ENCODE measurements at places on chromosomes 2 and 18.

DNA sequence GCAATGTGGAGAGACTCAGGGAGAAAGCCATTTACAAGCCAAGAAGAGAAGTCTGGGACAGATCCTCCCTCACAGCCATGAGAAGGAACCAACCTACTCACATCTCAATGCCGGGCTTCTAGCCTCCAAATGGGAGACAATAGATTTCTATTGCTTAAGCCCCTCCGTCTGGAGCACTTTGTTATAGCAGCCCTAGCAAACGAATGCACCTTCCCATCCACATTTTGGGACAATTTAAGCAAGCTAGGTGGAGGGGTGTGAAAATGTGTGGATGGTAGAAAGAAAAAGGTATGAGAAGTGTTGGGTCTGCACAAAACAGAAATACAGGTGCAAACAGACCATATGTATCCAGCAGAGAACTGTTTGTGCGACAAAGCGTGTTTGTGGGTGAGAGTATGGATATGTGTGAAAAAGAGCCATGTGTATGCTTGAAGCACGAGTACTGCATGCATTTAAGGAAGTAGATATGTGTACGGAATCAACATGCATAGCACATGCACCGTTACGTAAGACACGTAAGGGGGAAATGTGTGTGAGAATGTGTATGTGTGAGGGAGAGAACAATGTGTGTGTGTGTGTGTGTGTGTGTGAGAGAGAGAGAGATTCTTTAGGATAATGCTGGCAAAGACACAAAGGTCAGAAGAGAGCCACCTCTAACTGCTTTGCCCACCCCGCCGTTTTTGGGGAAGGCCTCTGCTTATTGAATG lies 13.1 kb upstream of the E2F6 start:
- DNase-seq = no peak

GRCh38 chr2:146734042-146734820 lies 1110.6 kb upstream of the ACVR2A start:
- peak; percentile 70 for DNase-seq

DNA sequence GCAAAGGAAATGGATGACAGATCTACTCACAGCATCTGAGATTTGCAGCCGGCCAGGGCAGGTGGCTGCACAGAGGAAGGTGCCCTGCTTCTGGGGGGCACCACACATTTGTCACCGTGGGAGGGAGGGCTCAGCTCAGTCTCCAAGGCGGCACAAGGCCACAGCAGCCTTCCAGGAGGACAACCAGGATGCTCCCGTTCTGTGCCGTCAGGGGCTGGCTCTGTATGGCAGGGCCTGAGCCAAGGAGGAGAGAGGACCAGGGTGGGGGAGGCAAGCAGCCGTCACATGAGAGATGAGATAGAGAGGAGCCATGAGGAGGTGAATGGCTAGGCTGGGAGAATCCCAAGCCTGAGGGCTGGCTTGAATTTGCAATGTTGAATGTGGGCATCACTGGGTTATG lies 4.6 kb upstream of the BOK start:
- DNase-seq = no peak

DNA sequence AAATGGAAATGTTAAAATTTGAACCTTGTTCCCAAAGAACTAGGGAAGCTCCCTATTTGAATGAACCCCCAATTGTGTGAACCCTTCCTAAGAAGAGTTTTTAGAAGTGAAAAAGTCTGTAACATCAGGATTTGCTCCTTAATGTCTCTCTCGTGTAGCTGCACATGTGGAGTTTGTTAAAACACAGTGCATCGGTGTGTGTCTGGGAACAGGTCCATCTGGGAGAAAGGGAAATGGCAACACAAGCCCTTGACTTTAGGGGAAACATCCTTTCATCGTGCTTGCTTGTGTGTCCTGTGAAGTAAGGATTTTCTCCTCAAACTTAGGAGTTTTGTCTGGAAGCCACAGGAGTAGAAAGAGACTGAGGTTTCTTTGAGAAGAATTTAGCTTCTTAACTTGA lies 203.9 kb downstream of the PRKCE start:
- DNase-seq = no peak

DNA sequence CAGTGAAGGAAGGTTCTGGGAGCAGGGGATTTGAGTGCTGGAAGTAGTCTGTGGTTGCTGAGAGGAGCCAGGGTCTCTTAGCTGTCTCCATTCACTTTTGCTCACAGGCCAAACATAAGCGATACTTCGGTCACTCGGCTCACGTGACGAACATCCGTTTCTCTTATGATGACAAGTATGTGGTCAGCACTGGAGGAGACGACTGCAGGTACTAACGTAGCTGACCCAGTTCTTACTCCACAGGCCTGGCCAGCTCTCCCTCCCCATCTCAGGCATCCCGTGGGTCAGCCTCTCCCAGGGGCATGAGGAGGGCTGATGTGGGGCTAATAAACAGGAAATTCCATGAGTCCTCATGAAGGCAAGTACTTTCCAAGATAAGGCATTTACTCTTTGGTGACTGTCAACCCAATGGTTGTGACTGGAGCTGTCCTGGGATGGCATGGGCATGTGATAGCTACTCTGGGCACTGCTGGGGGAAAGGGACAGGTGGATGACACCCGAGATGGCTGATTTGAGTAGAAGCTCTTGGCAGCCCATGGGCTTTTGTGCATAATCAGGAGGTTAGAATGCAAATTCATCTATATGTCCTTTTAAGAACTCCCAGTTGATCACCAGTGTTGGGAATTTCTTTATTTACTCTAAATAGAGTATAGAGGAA lies 81.6 kb downstream of the RTN4 start:
- DNase-seq = no peak

DNA sequence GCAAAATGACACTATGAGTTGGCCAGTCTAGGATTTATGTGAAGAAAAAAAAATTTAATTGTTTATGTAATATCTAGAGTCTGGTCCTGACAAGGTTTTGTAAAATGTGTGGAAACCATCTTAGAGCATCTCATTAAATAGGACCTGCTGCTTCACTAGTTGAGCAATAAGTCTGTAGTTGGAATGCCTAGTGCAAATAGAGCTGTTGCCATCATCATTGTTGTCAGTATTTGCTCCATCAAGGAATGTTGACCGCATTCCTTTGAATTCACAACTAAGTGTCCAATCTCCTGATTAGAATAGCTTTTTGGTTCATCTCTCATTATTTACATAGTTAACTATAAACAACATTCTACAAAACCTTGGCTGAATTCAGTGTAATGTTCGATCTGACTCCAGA lies 32.2 kb upstream of the RPE start:
- no peak for DNase-seq

DNA sequence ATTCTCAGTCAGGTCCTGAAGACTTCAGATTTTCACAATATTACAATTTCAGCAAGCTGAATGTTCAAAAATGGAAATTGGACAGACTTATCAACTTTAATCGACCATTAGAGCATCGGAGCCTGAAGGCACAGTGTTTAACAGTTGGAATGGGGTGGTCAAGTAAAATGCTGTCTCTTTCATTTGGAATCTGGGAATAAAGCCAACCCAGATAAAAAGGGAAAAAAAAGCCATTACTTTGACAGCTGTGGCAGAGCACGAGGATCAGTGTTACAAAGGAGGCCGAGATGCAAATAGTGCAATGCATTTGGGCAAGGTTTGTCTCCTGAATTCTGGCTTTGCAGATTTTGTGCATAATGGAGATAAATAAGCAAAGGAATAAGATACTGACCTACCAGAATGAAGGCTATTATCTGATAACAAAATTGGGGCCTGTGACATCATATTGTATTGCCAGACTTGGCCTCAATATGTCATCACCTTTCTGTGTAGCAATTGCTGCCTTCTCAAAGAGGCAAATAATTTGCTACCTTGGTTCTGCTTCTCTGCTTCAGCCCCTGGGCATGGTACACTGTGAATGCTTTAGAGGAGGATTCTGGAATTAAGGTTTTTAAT lies 277.5 kb upstream of the KLHL29 start:
- DNase-seq = no peak

GRCh38 chr2:220775856-220776488 lies 796.1 kb downstream of the EPHA4 start:
- DNase-seq = no peak

GRCh38 chr2:235494716-235495372 lies 1.0 kb downstream of the AGAP1 start:
- no peak for DNase-seq

- DNase-seq = no peak
Observed at GRCh38 chr2:136323195-136323594, 205.2 kb upstream of the CXCR4 start.

DNA sequence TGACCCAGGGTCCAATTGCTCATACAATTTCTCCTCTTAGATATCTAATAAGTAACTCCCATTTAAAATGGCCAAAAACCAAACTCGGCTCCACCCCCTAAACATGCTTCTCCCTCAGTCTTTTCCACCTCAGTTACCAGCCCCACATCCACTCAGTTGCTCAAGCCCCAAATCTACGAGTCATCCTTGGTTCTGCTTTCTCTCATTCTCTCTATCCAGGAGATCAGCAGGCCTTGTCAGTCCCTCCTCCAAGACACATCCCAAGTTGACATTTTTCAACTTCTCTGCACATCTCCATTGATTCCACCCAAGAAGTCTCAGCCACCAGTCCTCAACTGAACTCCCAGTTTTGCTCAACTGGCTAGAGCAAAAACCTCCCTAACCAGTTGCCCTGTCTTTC lies 40.5 kb upstream of the RTN4 start:
- peak; percentile 73 for DNase-seq

- DNase-seq = no peak
Observed at GRCh38 chr18:29840089-29840488, 1202.5 kb downstream of the DSC3 start.

DNA sequence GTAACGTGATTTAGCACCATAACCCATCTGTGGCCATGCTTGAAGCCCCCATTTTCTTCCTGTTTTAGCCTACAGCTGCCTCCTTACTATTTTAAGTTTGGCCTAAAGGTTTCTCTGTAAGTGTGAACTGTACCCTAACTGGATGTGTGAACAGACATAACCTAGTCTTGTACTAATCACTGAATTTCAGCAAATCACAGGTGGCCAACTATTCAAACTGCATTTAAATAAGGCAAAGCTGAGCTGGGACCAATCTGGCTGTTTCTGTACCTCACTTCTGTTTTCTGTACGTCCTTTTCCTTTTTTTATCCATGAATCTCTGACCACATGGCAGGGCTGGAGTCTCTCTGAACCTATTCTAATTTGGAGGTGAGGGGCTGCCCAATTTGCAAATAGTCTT lies 452.7 kb upstream of the HS6ST1 start:
- no peak for DNase-seq

DNA sequence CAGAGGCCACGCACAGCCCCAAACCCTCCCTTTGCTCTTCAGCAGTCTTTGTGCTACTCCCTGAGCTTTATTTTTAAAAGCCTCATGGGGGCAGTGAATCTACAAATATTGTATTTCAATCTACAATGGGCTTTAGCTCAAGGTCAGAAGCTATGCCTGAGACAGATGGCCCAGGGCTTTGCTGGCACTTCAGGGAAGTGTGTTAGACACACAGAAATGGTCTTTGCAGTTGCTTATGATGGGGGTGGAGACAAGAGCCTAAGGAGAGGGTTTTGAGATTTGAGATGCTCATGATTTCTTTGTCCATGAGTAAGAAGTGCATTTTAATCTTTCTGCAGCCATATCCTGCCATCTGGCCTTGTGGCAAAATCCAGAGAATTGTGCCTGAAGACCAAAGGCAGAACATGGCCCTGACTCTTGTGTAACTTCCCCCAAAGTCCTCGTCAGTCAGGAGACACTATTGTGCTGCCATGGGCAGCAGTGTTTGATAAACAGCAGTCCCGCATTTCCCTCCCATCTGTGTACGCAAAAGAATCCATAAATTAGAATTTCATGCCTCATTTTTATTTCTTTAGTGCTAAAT lies 92.6 kb downstream of the VAPA start:
- peak; percentile 55 for DNase-seq

- no peak for DNase-seq
Observed at GRCh38 chr2:189613077-189613636, 32.6 kb upstream of the SLC40A1 start.

DNA sequence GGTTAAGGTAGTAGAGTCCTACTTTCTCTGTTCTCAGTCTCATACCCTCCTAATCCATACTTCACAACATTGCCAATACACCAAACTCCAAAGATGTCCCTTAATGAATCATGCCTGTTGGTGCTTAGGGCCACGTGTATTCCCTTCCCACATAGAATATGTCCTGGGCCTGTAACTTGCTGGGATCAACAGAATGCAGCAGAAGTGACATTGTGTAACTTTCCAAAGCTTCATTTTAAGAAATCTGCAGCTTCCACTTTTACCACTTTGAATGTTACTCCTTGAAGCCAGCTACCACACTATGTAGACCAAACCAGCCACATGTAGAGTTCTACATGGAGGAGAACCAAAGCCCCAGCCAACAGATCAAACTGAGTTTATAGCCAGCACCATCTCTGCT lies 58.5 kb upstream of the ARHGAP15 start:
- DNase-seq = no peak

DNA sequence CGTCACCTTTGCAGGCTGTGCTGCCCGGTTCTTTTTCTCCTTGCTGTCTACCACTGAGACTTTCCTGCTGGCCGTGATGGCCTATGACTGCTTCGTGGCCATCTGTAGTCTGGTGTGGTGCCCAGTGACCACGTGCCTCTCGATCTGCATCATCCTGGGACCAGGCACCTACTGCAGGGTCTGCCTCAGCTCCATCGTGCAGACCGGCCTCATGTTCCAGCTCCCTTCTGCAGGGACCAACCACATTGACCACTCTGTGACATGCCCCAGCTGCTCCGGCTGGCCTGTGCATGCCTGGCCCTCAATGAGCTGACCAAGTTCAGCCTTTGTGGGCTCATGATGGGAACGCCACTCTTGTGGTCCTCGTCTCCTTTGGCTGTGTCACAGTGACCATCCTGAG lies 26.7 kb downstream of the COPS9 start:
- no peak for DNase-seq

DNA sequence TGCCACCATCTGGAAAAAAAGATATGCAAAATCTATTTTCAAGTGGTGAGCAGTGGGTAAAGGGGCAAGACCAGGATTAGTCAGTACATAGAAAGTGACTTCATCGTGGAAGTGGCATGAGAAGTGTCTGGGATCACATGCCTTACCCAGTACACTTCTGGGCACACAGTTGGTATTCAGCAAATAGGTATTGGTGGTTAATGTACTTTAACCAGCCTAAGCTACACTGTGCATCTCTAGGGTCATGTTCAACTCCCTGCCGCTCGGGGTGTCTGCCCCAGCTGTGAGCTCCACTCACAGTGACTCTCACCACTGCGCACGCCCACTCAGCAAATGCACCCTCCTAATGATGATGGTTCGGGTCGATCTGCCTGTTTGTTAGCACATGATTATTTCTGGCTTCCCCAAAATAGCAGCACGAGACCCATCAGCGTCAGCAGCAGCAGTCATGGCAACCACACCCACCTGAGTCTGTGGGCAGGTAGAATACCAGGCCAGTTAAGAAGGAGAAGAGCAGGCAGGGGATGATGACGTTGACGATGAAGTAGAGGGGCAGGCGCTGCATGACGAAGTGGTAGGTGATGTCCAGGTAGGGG lies 11.1 kb downstream of the CHRNA1 start:
- DNase-seq = no peak
